G401 (cell line): ENCODE measurements at places on chromosomes 2 and 18. TPM values are rescaled to one million over a fixed set of nuclear protein-coding genes. Genes with fewer than 3 reads are reported as not detected.

ASB18 gene
- not detected in 2 replicates for total RNA-seq

CHRNG gene
- total RNA-seq: not detected in 2 replicates

PIK3C3 gene
- total RNA-seq: 36.6 and 38.1 TPM in 2 replicates

SAG gene
- total RNA-seq: 0.80 TPM in 1 of 2 replicates, not detected in the other

DYNC1I2 gene
- 144 and 188 TPM in 2 replicates for total RNA-seq

PECR gene
- 10.3 and 11.2 TPM in 2 replicates for total RNA-seq

PTRHD1 gene
- 53.8 and 74.2 TPM in 2 replicates for total RNA-seq

UGT1A6 gene
- total RNA-seq: not detected in 2 replicates

UGP2 gene
- 43.7 and 80.8 TPM in 2 replicates for total RNA-seq

LYPD6B gene
- 21.3 and 28.7 TPM in 2 replicates for total RNA-seq

GRCh38 chr2:69916106-69916505 lies 1.2 kb downstream of the MXD1 start:
- DNase-seq: no peak

GRCh38 chr18:74342416-74343043 lies 26.9 kb downstream of the C18orf63 start:
- peak; percentile 68 for DNase-seq

GRCh38 chr2:98713332-98714015 lies 17.5 kb downstream of the MGAT4A start:
- DNase-seq: no peak

DNA sequence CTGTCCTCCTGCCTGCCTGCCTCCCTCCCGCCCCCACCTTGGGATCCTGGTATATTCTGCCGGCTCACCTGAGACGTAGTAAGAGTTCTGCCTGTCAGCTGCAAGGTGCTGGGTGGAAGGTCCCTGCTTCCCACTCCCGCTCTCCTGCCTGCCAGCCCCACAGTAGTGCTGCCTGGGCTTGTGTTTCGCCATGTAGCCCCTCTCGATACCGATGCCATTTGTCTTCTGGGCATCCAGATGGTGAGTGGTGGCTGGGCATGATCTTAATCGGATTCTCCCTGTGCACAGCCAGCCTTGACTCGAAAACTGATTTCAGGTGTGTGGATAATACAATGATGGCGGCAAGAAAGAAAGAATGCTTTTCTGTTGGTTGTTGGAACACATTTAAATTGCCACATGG lies 184.9 kb downstream of the AGAP1 start:
- DNase-seq: peak; percentile 27

DNA sequence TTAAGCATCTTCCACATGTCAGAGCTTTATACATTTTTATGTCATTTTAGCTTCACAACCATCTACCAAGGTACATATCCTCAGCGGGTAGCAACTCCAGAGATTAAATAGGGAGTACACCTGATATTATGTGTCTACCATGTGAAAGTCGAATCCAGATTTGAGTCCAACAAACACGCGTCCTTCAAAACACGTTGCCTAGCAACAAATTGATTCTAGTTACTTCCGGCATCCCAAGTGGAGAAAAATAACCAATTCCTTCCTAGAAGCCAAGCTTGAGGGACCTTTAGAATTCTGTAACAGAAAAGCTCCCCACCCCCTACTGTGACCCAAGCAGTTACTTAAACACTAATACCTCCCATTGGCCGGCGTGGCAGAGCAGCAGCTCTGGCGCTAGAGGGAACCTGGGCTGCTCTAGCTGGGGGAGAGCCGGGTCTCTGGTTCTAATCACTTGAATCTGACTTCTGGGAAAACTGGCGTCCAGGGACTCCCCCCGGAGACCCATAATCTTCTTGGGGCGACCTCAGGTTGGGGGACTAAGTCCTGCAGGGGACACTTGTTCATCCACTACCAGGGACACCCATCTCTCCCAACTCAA lies at the start of gene ERICH2:
ERICH2 (plus strand) TSS at position 371 of the 598 bp plus-strand sequence. CDS start 304 bp downstream, outside the sequence.
- peak; percentile 33 for DNase-seq

GRCh38 chr2:24365826-24366225 lies 5.5 kb upstream of the ITSN2 start:
- DNase-seq: no peak

GRCh38 chr2:236517251-236518031 lies 52.2 kb upstream of the ACKR3 start:
- DNase-seq: no peak

- DNase-seq: no peak
Measured at GRCh38 chr2:211903961-211904360, 634.6 kb downstream of the ERBB4 start.

DNA sequence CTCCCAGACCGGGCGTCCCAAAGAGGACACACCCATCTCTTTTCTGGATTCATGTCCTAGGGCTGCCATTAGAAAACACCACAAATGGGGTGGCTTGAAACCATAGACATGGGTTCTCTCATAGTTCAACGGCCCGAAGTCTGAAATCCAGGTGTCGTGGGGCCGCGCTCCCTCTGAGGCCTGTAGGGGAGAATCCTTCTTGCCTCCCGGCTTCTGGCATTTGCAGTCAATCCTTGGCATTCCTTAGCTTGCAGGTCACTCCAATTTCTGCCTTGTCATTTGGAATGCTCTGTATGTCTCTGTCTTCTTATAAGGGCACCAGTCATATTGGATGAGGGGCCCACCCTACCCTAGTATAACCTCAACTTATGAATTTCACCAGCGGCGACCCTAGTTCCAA lies 65.1 kb downstream of the CYB5A start:
- no peak for DNase-seq

- no peak for DNase-seq
Measured at GRCh38 chr18:38646296-38646695, 1080.7 kb upstream of the CELF4 start.

DNA sequence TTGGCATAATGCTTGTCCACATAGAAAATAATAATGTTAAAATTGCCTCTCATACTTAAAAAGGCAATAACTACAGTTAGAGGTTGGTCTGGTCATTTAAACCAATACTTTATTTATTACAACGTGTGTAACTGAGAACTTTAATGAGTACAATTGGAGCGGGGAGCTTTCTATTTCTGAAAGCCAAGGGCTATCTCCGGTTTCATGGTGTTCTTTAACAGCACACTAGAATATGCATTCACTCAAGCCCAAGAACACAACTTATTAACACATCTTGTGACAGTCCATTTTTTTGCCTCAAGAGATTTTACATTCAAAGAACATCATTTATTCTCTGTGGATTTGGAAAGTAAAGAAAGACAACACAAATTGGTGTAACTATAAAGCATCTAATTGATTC lies 131.8 kb downstream of the KCNH7 start:
- no peak for DNase-seq

DNA sequence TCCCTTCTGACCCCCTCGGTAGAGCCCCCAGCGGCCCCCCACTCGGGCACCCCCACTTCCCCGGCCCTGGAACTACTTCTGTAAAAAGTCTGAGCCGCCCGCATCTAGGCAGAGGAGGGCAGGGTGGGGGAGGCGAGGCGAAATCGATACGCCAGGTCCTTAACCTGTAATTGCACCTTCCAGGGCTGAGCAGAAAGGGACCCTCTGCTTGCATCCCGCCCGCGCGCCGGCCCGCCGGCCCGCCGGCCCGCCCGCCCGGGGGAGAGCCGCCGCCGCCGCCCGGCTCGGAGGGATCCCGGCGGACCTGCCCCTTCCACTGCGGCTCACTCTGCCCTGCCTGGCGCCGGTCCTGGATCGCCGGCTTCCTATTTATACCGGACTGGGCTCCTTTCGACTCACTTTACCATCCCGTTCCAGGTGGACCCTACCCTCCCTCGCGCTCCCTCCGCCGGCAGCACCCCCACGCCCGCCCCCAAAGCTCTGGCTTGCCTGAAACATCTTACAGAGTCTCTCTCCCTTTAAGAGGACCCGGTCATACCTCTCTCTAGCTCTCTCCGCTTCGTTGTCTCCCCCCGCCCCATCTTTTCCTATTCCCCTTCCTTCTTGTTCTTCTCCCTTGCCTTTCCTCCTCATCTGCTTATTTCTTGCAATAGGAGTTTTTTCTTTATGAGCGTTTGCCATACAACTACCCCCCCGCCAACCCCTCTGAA lies 797 bp downstream of the KLHL14 start:
- DNase-seq: no peak

GRCh38 chr2:202290970-202291369 lies 25.4 kb downstream of the NOP58 start:
- DNase-seq: no peak

DNA sequence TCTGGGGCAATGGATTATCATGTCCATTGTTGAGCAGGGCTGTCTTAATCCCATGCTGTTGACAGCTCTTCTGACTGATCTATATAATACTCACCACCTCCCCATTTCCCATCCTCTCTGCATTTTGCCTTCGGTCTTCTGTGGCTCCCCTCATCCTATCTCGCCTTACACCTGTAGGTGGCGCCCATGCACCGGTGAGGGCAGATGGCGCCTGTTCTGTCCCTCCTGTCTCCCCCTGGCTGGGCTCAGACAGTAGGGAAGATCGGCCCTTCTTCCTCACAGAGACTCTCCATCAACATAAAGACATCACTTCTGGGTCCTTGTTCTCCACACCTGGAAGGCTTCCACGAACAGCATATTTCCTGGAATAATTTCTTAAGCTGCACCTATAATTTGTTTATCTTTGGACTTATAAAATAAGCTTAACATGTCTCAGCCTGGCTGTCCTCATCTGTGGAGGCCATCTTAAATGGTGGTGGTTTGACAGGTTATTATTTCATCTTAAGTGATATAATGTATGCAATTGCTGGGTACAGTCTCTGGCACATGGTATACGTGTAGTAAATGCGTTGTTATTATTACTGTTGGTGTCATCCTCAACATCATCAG lies 10.9 kb upstream of the CDH20 start:
- peak; percentile 35 for DNase-seq

DNA sequence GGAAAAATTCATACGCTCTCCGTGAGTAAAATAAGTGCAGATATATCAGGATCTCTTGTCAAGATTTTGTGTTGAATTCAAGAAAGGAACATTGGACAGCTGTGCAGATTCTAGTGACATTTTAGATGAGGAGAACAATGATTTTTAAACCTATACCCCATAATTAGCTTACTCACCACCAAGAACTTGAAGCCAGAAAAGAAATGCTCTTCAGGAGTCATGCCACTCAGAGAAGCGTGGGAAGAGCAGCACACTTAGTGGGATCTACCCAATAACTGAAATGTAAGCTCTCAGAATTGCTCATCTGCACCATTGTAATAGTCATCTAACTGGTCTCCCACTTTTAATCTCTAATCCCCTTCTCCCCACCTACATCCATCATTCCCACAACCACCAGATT lies 9.2 kb upstream of the ERMN start:
- no peak for DNase-seq

GRCh38 chr2:529424-529823 lies 147.8 kb downstream of the TMEM18 start:
- DNase-seq: peak; percentile 10

- DNase-seq: no peak
Measured at GRCh38 chr18:59661891-59662701, 35.1 kb downstream of the CCBE1 start.

DNA sequence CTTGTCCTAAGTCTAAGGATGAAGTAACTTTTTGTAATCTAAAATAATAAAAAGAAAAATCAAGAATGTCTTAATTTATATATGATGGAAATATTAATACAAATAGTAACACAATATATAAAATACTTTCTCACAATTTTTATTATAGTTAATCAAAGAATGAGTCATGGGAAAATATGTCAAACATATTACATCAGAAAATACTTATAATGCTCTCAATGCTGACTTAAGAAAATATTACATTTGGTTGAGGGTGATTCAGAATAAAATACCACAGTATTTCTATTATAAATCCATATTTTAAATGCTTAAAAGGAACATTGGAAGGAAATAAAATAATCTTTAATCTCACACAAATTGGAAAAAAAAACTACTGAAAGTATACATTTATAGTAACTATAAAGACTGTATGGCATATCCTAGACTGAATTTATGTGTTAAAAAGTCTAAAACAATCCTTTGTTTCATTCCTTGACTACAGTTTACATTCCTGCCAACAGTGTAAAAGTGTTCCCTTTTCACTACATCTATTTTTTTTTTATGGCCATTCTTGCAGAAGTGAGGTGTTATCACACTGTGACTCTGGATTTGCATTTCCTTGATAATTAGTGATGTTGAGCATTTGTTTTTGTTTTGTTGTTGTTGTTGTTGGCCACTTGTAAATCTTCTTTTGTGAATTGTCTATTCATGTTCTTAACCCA lies 1573.5 kb upstream of the ACVR2A start:
- no peak for DNase-seq

DNA sequence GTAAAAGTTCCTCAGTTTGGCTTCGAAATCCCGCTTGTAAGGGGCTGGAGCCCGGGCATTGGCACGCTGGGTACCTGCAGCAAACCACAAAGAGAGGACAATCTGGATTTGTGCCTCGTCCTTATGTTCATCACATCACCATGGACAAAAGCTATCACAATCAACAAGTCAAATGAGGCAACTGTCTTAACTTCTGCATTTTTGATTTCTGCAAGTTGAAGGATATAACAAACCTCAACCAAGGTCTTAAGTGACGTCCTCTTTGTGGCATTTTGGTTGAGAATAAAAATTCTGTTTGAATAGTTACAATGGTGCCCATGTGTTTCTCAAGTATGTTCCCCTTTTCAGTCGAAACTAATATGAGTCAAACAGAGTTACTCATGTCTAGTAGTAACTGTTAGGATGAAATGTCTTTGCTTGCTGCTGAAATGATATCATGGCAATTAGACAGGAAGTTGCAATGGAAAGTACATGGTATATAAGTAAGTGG lies 70.8 kb upstream of the STK17B start:
- no peak for DNase-seq

GRCh38 chr2:214607051-214607450 lies 196.2 kb downstream of the VWC2L start:
- no peak for DNase-seq

DNA sequence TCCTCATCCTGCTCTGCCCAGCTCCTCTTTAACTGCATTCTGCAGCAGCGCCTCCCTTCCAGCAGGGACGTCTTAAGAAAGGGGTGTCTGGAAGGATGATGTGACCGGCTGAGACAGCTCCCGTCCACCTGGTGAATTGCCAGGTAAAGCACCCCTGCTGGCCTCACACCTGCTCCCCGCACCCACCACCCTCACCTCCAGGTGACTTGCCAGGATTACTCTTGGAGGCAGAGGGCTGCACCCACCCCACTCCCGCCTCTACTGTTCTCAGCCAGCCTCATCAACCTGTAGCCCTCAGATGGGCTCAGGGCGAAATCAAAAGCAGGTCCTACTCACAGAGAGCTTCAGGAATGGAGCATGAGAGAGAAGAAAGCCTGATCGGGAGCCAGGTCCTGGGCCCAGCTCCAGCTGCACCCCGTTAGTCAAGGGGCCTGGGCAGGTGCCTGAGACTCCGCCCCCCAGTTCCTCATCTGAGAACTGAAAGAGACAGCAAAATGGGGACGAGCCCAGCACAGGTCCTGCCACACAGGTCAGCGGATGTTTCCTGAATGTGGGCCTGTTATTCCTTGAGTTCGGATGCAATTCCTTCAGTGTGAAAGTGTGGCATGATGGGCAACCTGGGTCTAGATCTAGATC lies 5.6 kb downstream of the ADRA2B start:
- no peak for DNase-seq

DNA sequence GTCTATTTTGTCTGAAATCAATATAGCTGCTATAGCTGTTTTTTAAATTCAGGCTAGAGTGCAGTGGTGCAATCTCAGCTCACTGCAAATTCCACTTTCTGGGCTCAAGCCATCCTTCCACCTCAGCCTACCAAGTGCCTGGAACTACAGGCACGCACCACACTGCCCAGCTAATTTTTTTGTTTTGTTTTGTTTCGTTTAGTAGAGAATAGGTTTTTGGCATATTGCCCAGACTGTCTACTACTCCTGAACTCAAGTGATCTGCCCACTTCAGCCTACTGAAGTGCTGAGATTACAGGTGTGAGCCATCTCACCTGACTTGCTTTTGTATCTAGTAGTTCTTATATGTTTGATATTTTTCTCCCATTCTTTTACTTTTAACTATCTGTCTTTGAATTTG lies 259.7 kb downstream of the CDH19 start:
- DNase-seq: no peak
